BJ (cell line): ENCODE measurements at places on chromosomes 13 and 19. TPM values are rescaled to one million over a fixed set of nuclear protein-coding genes. Genes with fewer than 3 reads are reported as not detected.

The DENND1C gene
- polyA plus RNA-seq, result 0.07 TPM in 1 of 2 replicates, not detected in the other

DNA sequence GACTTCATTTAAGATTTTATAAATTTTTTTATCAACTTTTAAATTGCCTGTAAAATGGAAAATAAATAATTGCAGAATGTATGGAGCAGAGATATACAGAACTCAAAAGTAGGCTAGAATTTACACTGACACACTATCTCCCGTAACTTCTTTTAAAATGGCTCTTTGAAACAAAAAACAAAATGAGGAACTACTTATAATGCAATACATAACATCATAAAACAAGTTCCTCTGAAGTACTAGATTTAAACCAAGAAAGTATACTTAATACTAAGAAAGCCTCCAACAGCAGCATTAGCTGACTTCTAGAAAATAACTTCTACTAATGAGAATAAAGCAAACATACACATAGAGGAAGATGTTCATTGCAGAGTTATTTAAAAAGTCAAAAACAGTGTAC, 17.0 kb downstream of the RBM26 start:
- no peak for DNase-seq

GRCh38 chr19:13100031-13100588, 2.5 kb downstream of the LYL1 start:
- DNase-seq, result no peak

The PIAS4 gene
- polyA plus RNA-seq, result 10.9 and 18.2 TPM in 2 replicates

The DLEU7 gene
- polyA plus RNA-seq, result not detected in 2 replicates

GRCh38 chr13:22793598-22794134, 387.1 kb upstream of the SGCG start:
- no peak for DNase-seq

DNA sequence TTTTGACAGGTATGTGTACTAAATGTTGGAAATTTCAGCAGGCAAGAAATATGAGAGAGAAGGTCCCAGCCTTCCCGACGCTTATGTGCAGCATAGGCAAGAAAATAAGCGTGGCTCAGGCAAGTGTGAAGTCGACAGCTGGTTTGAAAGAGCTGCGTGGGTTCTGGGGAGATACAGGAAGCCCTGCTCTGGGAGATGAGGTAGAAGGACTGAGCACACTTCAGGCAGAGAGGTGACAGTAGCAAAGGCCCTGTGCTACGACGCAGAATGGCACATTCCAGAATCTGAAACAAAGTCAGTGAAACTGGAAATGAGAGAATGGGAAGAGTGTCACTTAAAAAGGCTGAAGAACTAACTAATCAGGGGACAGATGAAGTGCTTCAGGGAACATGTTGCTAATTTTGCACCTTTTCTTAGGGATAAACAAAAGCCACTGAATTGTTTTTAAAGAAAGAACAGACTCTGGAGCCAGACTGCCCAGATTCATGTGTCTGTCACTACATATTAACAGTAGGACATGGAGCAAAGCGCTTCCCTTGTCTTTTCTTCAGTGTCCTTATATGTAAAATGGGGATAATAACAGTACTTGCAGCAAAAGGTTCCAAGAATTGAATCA, 160.1 kb downstream of the SPRY2 start:
- DNase-seq, result no peak

- DNase-seq, result no peak
These were observed 97.3 kb downstream of the FAM216B start for GRCh38 chr13:42878721-42879120.

DNA sequence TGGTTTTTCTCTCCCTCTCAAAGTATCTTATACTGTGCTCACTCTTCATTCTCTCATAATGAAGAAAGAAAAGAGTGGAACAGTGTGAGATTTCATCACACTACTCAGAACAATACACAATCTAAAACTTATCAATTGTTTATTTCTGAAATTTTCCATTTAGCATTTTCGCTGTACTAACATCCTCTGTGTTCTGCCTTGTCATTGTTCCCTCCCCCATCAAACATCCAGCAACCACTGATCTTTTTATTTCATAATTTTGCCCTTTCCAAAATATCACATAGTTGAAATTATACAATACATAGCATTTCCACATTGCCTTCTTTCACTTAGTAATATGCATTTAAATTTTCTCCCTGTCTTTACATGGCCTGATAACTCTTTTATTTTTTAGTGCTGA, 658.7 kb downstream of the SLITRK1 start:
- no peak for DNase-seq

The REEP6 gene
- 1.7 and 3.1 TPM in 2 replicates for polyA plus RNA-seq

DNA sequence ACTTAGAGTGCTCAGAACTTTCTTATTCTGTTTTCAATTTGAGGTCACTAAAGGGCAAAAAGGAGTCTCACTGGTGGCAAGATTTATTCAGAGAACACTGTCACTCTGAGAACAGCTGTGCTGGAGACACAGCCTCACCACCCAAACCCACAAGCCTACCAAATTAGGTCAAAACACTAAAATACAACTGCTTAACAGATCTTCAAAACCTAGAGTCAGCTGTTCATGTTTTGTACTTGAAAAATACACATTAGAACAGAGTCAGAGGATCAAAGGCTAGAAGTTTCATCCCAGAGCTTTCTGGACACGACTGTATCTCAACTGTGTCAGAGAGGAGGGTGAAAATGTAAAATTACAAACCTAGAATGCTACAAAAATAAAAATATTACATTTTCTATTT, 89.3 kb downstream of the MIPEP start:
- DNase-seq, result no peak

- DNase-seq, result no peak
These were observed 133.3 kb downstream of the RGCC start for GRCh38 chr13:41590643-41591042.

- no peak for DNase-seq
These were observed 420.9 kb downstream of the FOXO1 start for GRCh38 chr13:40245567-40245966.

The KIRREL2 gene
- 0.05 TPM in 1 of 2 replicates, not detected in the other for polyA plus RNA-seq

- DNase-seq, result no peak
These were observed 152.6 kb downstream of the KDM4B start for GRCh38 chr19:5121266-5122120.

- DNase-seq, result no peak
These were observed 443 bp downstream of the TBXA2R start for GRCh38 chr19:3606174-3606689.

- no peak for DNase-seq
These were observed 14.0 kb upstream of the CELF5 start for GRCh38 chr19:3210347-3211017.

- no peak for DNase-seq
These were observed 799.1 kb downstream of the DIAPH3 start for GRCh38 chr13:59364641-59365085.

DNA sequence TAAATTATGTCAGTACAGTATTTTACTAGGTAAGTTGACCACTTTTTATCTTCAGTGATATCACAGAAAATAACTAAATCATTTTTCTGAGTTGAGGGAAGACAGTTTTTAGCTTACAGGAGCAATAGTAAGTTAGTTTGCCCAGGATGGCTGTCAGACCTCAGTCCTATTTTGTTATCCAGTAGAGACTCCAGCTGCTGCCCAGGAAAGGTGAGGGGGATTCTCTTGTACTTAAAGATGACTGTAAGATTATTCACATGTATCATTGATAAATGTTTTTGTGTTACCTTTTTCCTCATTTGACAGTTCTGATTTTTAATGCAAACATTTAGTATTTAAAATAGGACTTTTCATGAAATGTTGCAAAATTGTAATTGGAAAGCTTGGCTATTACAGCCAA, 14.5 kb upstream of the GPR183 start:
- no peak for DNase-seq

DNA sequence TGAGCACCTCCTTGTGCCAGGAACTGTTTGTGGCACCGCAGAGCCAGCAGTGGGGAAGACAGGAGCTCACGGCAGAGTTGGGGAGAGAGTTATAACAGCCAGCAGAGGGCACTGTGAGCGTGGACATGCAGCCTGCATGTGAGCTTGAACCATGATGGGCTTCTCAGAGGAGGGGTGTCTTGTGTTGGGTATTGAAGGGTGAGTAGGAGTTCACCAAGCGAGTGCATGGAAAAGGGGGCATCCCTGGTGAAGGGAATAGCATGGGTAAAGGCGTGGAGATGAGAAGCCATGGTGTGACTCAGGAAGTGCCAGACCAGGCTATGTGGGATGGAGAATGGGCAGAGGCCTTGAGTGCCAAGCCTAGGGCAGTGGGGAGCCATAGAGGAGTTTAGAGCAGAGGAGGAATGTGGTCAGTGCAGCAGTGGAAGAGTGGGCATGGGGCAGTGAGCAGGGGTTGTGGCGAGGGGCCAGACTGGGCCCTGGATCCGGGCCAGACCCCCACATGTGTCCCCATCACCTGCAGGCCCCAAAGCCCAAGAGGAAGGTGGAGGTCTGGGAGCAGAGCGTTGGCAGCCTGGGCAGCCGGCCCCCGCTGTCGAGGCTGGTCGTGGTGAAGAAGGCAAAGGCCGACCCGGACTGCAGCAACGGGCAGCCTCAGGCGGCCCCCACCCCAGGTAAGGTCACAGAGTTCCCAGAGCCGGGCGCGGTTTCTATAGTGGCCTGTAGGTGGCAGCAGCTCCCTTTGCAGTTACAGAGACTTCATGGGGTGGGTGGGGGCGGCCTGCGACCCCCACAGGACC, 11.8 kb upstream of the SHD start:
- DNase-seq, result no peak

- no peak for DNase-seq
These were observed 6.2 kb upstream of the SHD start for GRCh38 chr19:4272894-4273293.

DNA sequence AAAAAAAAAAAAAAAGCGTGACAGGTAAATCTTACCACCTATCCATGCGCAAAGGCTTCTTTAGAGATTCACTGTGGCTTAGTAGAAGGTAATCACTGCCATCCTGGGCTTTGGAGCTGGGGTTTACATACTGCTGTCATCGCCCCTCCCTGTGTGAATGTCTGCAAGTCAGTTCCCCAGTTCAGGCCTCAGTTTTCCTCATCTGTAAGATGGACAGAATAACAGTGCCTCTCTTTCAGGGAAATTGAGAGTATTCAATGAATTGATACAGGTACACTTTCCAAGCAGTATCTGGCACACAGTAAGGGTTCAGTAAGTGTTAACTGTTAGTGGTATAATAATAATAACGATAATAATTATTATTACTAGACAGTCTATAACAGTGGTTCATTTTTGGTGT, 2.2 kb downstream of the RELB start:
- no peak for DNase-seq

The ZSCAN22 gene
- polyA plus RNA-seq, result 2.1 and 2.3 TPM in 2 replicates

GRCh38 chr19:43552616-43553015, 19.6 kb downstream of the ZNF575 start:
- DNase-seq, result no peak

- DNase-seq, result no peak
These were observed 71.9 kb upstream of the IPO5 start for GRCh38 chr13:97881556-97881955.

- DNase-seq, result no peak
These were observed 73.8 kb upstream of the FAM216B start for GRCh38 chr13:42707586-42707985.

The MISP gene
- 0.05 and 0.06 TPM in 2 replicates for polyA plus RNA-seq
